Stimulated activated CD4-positive, alpha-beta T cell treated with anti-CD3 and anti-CD28 coated beads, Interleukin-1b, Interleukin-23, amount 100 ng/mL, for 1 hour (primary cell): ENCODE measurements at places on chromosomes 4 and X.

DNA sequence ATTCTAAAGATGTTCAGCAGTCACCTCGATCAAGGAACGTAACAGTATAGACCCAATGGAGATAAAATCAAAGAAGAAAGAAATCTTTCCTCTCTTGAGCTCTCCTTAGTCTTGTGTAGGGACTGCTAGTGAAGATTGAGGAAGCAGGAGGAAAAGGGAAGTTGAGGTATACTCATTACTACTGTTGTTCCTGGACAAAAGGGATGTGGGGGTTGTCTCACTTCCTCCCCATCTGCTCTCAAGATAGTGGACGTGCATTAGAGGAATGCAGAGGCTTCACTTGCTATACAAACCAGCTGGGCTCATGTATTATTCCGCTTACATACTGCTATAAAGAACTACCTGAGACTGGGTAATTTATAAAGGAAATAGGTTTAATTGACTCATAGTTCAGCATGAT lies 208.9 kb upstream of the ARHGEF9 start:
- DNase-seq: no peak

DNA sequence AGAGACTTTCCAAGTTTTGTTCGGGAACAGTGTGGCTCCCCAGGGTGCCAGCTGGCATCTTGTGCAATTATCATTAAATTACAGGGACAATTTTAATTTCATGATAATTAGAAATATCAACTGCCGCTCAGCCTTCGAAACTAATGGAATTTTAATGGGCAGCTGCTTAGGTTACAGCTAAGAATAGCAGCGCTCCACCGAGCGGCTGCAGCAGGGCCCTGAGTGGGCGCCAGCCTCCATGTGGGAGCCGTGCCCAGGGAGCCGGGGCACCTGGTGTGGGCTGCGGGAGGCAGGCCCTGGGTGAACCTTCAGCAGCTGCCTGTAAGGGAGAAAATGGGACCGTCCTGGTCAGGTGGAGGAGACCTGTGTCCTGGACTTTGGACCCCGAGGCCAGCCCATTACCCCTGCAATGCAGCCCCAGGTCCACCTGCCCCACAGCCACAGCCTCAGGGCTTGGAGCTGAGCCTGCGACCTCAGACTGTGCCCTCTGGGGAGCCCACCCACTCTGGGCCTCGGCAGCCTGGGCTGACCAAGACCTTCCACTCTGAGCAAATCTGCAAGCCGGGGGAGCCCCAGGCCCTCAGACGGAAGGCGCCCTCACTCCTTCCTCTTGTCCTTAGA lies 21.1 kb downstream of the MSANTD1 start:
- DNase-seq: no peak

GRCh38 chr4:88693792-88694191 lies 3.8 kb downstream of the NAP1L5 start:
- no peak for DNase-seq

GRCh38 chr4:15504041-15504440 lies 34.4 kb downstream of the CC2D2A start:
- no peak for DNase-seq

DNA sequence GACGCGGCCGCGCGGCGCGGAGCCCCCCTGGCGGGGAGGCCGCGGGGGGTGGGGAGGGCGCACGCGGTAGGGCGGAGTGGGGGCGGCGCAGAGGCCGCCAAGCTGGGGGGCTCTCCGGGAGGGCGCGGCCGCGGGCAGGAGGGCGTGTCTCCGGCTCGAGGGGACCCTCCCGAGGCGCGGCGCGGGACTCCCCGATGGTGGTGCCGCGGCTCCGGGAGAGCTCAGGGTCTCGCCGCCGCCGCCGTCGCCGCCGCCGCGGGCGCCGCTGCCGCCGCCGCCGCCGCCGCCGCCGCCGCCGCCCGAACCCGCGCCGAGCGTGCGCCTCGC lies 165 bp upstream of the PTCHD1 start:
- DNase-seq: no peak

GRCh38 chrX:14616836-14617235 lies 87.5 kb downstream of the GLRA2 start:
- DNase-seq: no peak
